T-helper 17 cell (primary cell): ENCODE measurements at places on chromosomes 16 and 17. TPM values are rescaled to one million over a fixed set of nuclear protein-coding genes. Genes with fewer than 3 reads are reported as not detected.

- DNase-seq = no peak
Measured at GRCh38 chr16:31333686-31334649, 21.0 kb upstream of the ITGAX start.

DNA sequence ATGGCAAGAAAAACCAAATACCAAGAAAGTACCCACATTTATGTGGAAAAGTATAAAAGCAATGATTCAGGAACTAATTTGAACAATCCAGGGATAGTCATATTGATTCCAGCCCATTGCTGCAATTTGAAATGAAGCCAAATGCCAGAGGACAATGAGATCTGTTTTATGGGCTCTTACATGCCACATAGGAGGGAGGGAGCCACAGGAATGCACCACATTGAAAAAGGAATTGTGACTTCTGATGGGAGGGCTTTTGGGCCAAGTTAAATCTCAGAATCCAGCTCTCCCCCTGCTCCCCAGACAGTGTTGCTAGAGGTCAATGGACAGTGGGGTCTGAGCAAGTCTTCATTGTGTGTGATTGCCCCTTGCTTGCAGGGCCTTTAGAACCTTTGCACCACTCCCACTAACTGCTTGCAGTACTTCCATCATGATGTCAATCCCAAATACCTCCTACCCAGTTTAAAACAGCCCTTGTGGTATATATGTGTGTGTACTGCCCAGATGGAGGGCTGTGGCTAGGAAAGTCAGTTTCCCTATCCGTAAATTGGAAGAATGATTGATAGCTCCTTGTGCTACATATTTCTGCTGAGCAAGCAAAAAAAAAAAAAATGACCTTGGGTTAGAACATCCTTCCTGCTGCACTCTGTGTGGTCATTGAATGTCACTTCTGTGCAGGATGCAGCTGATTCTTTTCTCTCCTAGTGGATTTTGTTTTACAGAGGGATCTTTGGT lies 406.8 kb downstream of the UTP18 start:
- DNase-seq = no peak

- no peak for DNase-seq
Measured at GRCh38 chr17:31489295-31490018, 98.0 kb downstream of the RAB11FIP4 start.

DNA sequence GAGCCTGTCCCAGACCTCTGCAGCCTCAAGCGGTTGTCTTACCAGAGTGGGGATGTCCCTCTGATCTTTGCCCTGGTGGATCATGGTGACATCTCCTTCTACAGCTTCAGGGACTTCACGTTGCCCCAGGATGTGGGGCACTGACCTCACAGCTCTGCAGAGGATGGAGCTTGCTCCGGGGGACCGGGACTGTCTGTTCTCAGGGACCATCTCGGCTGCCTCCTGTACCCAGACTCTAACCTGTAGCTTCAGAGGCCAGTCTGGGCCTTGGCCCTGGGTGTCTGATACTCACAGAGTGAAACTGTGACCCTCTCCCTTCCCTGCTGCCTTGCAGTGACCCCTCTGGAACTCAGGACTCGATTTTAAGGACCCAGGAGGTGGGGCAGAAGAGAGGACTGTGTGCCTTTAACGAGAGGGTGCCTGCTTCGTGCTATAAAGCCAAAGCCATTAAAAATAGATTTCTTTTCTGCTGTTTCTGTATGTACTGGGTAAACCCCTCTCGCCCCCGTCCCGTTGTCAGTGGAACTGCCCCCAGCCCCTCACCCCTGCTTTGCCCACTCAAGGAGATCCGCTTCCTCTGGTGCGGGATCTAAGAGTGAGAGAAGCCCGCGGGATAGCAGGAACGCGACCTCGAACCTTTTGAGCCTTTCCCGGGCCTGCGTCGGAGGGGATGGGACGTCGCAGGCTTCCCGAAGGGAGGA lies 1.1 kb upstream of the LLGL2 start:
- no peak for DNase-seq

GRCh38 chr17:63838631-63839171 lies 3.8 kb downstream of the SMARCD2 start:
- no peak for DNase-seq

- no peak for DNase-seq
Measured at GRCh38 chr16:31183432-31184428, 3.8 kb downstream of the FUS start.

Gene ABCC11
- total RNA-seq = not detected

Gene SALL1
- total RNA-seq = not detected

Gene HSF5
- 1.6 TPM for total RNA-seq
